Right ventricle myocardium inferior (tissue), 1 donor: ENCODE measurements at places on chromosomes 13 and 19.

- DNase-seq: no peak
Observed at GRCh38 chr13:113770937-113771336, 11.9 kb downstream of the TMEM255B start.

GRCh38 chr13:28478127-28478526, 16.8 kb downstream of the FLT1 start:
- no peak for DNase-seq

DNA sequence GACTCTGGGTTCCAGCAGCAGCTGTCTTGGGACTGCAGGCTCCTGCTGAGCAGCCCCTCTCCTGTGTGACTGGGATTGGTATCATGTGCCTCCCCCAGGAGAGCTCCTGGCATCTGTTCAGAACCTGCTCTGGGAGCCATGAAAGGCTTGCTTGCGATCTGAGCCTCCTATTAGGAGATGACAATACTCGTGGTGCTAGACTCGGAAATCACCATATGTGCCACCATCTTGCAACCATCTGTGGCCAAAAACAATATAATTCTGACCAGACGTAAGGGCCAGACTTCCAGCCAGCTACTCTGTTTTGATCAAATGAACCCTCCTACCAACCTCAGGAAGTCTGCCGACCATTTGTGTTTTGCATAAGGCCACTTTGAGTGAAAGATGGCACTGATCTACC, 484.7 kb downstream of the IRS2 start:
- no peak for DNase-seq

GRCh38 chr19:49106648-49107135, 7.5 kb upstream of the LIN7B start:
- DNase-seq: peak; percentile 83

- DNase-seq: peak; percentile 77
Observed at GRCh38 chr13:49214917-49215376, 5.2 kb upstream of the MLNR start.

DNA sequence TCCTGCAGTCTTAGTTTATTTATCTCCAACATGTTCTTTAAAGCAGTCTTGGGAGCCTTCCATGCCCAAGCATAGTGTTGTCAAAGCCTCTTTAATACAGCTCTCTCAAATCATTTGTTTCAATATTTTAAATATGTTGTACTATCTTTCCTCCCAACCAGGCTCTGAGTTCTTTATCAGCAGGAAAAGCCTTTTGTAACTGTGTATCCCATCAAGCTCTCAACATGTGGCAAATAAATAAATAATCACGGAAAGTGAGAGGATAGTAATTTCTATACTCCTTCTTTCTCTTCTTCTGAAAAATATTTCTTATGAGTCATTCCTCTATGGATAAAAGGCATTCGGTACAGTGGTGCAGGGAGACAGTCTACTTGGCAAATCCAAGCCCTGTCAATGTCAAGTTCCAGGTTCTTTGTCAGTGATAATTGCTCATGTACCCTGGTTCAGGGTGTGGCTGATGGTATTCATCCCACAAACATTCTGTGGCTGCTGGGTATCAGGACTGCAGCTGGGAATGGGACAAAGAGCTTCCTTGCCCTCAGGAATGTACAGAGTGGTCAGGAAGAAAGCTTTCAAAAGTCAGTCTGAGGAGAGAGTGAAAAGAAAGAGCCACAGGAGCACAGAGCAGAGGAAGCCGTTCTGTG, 384.3 kb downstream of the EFNB2 start:
- DNase-seq: no peak

DNA sequence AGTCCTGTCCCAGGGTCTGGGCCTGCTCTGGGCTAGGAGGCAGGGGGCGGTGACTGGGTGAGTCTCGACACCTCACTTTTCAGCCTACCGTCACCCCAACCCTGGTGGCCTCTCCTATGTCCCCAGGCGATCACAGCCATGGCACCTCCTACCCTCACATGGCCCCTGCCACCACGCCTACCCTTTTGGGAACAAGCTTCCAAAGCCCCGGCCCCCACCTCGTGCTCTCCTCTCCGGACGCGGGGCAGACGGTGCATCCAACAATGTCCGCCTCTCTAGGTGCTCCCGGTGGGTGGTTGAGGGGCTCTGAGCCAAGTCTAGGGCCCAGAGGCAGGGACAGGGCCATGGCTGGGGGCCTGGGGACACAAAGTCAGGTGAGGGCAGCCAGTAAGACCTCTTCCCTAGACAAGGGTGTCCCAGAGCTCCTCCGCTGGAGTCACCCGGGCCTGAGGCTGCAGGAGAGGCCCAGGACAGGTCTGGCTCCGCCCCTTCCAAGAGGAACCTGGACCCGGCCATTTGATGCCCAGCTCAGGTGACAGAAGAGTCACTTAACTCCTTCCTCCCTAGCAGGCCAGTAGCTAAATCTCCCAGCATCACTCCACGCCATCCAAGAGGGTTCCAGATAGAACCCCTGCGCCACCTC, at the start of gene SYNE4:
Gene SYNE4 (minus strand): TSS at position 478 of the 643 bp plus-strand sequence. CDS start 132 bp downstream, at position 346.
- no peak for DNase-seq

DNA sequence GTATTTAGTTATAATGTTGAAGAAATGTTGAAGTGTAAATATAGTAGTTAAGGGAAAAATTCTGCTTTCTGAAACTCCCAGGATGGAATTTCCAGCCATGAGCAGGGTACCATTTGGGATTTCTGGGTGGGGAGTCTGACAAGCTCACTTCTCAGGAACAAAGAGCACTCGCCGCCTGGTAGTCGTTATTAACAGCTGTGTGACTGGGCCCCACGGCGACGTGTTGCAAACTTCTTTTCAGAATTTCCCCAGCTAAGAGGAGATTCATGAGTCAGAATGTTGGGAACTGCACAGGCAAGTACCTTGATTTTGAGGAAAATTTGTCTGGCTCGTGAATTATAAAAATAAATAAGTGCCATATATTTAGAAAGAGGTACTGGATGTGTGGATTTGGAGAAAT, 103.7 kb downstream of the LACC1 start:
- DNase-seq: no peak

- DNase-seq: no peak
Observed at GRCh38 chr19:35545855-35546381, 492 bp downstream of the TMEM147 start.

DNA sequence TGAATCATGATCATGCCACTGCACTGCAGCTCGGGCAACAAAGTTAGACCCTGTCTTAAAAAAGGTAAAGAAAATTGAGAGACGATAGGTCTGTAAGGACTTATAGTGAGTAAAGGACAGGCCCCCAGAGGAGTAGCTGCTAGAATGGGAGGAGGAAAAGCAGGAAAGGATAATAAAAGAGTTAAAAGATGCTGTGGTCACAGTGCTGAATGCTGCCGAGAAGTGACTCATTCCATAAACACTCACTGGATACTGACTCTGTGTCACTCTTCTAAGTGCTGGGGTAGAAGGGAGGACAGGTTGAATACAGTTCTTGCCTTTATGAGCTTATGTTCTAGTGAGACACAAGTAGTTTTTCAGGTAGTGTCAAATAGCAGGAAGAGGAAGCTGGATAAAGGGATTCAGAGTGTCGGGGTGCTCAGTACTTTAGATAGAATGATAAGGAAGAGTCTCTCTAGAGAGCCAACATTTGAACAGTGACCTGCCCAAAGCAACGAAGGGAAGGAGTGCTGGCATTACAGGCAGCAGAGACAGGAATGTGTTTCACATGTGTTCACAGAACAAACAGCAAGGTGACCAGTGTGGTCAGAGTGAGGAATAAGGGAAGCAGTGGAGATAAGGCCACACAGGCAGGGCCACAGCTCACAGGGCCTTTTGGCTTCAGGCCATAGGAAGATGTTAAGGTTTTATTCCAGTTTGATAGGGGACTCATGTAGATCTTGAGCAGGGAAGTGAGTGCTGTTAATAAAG, 1240.5 kb downstream of the UQCRFS1 start:
- no peak for DNase-seq

- no peak for DNase-seq
Observed at GRCh38 chr13:20198781-20199180, 6.0 kb upstream of the GJB2 start.

- no peak for DNase-seq
Observed at GRCh38 chr13:70339738-70340137, 231.5 kb upstream of the KLHL1 start.

DNA sequence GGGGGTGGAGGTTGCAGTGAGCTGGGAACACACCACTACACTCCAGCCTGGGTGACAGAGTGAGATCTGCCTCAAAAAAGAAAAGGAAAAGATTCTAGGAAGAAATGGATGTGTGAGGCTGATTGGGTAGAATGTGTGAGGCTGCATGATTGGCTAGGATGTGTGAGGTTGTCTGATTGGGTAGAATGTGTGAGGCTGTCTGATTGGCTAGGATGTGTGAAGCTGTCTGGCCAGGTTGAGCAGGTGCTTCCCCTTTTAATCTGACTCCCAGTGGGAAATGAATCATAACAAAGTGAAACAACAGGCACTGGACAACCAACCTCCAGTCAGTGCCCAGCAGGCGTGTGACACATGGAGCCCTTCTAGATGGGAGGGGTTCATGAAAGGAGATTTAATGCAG, 14.7 kb downstream of the C13orf46 start:
- peak; percentile 9 for DNase-seq

- no peak for DNase-seq
Observed at GRCh38 chr13:105047676-105048295, 1487.7 kb downstream of the EFNB2 start.

- DNase-seq: no peak
Observed at GRCh38 chr19:41945135-41945766, 13.9 kb downstream of the RABAC1 start.

GRCh38 chr13:66624302-66624701, 605.8 kb downstream of the PCDH9 start:
- no peak for DNase-seq

- DNase-seq: peak; percentile 11
Observed at GRCh38 chr19:12975221-12975741, 5.9 kb downstream of the DAND5 start.

DNA sequence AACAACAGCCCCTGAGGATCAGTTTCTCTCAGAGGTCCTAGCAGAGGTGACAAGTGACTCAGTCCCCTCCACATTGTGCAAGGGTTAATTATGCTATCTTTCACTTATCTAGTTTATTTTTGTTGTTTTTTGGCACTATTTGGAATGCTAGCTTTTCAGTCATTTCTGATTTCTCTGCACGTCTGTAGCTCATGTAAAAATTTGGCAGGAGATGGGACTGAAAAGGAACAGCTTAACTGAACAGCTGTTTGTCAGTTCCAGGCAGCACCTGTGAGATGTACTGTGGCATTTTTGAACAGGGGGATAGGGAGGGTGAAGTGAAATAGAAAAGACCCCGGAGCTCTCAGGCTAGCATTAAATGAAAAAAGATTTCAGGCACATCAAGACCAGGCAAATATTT, 313.5 kb downstream of the SUCLA2 start:
- DNase-seq: no peak
